ENCODE measurements at places on chromosomes 3 and 15. TPM values are rescaled to one million over a fixed set of nuclear protein-coding genes. Genes with fewer than 3 reads are reported as not detected.

- no peak overlapping the region for H3K27ac ChIP-seq
- H3K36me3 ChIP-seq = no peaks in the 10 kb centered on the region
- no peak for DNase-seq
- H3K4me3 ChIP-seq = no peak overlapping the region
Observed at GRCh38 chr15:38103564-38103963, 149.1 kb upstream of the SPRED1 start.

DNA sequence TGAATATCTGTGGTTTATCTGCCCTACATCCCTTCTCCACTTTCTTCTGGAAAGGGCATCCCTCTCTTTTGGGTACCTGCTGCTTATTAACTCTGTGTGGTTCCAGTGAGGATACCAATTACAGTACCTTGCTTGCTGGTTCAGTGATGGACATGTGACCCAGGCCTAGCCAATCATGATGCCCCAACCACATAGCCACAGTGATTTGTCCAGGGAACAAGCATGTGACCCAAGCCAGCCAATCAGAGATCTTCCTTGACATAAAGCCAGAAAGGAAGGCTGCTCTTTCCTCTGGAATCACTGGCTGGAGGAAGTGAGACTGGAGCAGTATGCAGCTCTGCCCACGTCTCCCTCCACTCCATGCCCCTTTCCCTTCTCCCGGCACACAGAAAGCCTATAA lies 10.9 kb upstream of the TMEM158 start:
- H3K36me3 ChIP-seq = peaks cover 2% of the 10 kb centered on the region
- no peak overlapping the region for H3K4me3 ChIP-seq
- DNase-seq = no peak
- peaks cover 21% of the 10 kb centered on the region for H3K27me3 ChIP-seq

DNA sequence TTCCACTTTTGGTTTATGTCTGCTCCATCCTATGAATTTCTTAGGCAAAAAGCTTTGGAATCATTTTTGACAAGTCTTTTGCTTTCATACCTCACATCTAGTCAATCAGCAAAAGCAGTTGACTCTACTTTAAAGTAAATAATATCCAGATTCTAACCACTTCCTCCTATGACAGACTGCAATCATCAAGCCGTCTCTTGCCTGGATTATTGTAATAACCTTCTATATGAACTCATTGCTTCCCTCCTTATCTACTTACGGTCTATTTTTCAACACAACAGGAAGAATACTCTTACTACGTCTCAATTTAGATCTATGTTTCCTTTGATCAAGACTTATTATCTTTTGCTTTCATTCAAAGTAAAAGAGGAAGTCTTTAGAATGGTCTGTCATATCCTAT lies 20.7 kb downstream of the CLDN1 start:
- H3K4me3 ChIP-seq = no peak overlapping the region
- H3K27me3 ChIP-seq = peaks cover 5% of the 10 kb centered on the region
- DNase-seq = no peak
- no peaks in the 10 kb centered on the region for H3K36me3 ChIP-seq

DNA sequence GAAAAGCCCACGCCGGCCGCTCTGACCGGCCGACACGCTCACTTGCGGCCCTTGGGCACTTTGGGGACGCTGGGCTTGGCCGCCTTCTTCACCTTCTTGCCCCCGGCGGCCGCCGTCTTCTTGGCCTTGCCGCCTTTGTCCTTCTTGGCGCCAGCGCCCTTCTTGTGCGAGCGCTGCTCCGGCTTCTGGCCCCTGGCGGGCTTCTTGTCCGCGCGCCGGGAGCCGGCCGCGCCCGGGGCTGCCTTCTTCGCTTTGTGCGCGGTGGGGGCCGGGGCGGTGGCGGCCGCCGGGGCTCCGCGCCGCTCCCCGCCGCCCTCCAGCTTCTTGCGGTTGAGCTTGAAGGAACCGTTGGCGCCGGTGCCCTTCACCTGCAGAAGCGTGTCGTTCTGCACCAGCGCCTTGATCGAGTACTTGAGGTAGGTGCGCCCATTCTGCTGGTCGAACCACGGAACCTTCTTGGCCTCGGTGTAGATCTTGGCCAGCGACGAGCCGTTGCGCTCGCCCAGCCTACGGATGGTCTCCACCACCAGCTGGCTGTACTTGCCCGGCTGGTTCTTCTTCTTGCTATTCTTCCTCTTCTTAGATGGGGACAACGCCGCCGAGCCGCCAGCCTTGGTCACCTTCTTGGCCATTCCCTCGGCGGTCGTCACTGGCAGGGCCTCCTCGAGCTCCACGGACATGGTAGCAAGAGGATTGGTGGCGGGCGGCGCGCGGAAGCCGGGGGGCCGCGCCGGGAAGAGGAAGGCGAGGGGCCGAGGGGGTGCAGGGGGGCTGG lies 36.7 kb downstream of the HMCES start:
- H3K27ac ChIP-seq = peak overlapping the region; percentile 80
- H3K36me3 ChIP-seq = no peaks in the 10 kb centered on the region
- no peaks in the 10 kb centered on the region for H3K27me3 ChIP-seq
- peak; percentile 66 for DNase-seq

DNA sequence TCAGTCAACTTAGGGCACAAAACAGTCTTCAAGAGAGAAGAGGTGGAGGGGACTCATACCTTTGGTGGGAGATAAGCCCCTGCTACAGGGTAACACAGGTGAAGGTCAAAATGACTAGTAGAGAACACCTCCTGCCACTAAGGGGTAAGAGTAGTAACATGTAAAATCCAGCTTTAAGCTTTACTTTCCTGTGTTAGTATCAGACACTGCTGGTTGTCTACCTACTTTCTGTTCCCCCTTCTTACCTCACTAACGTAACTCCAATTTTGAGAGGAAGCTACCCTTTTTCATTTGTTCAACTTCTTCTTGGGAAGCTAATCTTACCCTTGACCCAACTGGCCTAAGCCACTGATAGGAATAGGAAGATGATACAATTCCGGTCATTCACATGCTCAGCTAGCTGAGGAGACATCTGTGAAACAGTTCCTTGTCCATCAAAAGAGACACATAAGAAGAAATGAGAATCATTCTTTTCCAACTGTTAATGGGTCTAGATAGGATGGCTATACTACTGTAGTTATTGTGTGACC lies 826.8 kb upstream of the CFAP20DC start:
- H3K27me3 ChIP-seq = no peaks in the 10 kb centered on the region
- no peak overlapping the region for H3K27ac ChIP-seq
- no peak overlapping the region for H3K4me3 ChIP-seq
- no peaks in the 10 kb centered on the region for H3K36me3 ChIP-seq

DNA sequence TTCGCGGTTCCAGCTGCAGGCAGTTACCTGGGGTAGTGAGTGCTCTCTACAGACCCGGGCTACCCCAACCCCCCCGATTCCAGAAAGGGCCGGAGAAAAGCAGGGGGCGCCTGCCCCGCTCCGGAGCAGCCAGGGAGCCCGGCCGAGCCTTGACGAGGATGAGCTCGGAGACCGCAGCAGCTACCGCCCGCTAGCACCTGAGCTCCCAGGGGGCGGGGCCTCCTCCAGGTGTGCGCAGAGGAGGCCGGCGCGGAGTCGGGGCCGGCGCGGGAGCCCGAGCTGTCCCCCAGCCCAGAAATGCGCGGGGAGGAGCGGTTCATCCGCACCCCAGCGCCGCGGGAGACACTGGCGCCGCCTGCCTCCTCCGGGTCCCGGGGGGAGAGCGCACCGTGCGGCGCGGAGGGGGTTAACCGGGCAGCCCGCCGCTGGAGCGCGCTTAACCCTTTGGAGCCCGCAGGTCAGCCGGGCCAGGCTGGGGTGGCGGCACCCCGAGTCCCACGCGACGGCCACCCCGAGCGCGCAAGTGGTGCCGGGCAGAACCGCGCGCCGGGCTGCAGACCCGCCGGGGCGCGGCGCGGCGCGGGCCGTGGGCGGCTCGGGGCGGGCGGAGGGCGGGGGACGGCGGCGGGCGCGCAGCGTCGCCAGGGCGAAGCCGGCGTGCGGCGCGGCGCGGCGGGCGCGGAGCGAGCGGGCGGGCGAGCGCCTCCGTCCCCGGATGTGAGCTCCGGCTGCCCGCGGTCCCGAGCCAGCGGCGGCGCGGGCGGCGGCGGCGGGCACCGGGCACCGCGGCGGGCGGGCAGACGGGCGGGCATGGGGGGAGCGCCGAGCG lies at the start of gene CACNA1D:
TSS of gene CACNA1D (plus strand) at position 649 of the 829 bp plus-strand sequence. CDS start 556 bp downstream, outside the sequence.
- no peak within 1 kb of the TSS for H3K27ac ChIP-seq
- peaks cover 6% of the 10 kb centered on the region for H3K4me1 ChIP-seq
- peaks cover 72% of the 10 kb centered on the region for H3K27me3 ChIP-seq
- no peaks in the 10 kb centered on the region for H3K36me3 ChIP-seq
- H3K4me3 ChIP-seq = no peak within 1 kb of the TSS

GRCh38 chr15:32730677-32731654 lies 13.2 kb downstream of the GREM1 start:
- H3K4me3 ChIP-seq = no peak overlapping the region
- no peak overlapping the region for H3K27ac ChIP-seq
- no peak for DNase-seq

DNA sequence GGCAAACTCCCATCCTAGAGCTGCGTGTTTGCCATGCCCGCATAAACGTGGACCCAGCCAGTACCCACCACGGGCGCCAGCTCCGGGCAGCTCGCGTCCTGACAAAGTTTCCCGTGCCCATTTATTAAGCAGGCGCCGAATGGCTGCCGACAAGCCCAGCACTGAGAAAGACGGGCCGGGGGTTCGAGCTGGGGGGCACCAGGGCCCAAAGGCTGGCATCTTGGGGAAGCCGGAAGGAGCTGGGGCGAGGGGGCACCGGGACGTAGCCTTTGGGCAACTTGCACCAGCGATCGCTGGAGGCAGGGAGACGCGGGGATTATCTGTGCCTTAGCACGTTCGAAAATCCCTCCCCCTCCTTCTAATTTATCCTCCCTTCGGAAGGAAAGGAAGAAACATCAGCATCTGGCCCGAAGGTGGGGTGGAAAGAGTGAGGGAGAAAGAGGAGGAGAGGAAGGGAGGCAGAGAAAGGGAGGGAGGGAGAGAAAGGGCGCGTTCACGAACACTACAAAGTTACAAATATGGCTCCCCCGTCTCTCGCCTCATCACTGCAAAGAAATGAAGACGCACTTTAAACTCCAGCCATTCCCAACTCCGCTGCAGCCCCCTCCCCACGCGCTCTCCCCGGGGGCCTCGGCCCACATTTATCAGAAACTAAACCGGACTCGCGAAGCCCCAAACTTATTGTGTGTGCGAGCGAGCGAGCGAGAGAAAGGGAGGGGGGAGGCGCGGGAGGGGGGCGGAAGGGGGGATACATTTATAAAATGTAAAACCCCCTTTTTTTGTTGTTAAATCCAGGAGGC lies 1.0 kb downstream of the ANP32A start:
- H3K36me3 ChIP-seq = peaks cover 11% of the 10 kb centered on the region
- peak overlapping the region; percentile 90 for H3K4me3 ChIP-seq
- peak overlapping the region; percentile 94 for H3K27ac ChIP-seq
- peaks cover 42% of the 10 kb centered on the region for H3K4me1 ChIP-seq

DNA sequence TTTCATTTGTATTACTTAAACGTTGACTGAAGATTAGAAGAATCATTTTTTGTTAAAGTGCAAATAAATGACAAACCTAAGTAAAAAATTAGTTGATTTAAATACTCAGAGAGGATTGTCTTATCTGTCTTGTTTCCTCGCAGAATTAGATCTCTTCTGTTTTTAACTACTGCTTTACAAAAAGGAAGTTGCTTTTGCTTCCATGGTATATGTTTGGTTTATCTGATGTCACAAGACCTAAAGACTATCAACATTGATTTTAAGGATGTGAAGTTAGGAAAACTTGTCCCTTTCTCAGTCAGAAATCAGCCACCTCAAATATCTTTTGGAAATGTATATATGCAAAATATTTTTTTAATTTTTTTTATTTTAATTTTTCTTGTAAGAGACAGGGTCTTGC lies 28.7 kb downstream of the GPR171 start:
- H3K4me3 ChIP-seq = no peak overlapping the region
- H3K27ac ChIP-seq = no peak overlapping the region
- H3K4me1 ChIP-seq = peaks cover 42% of the 10 kb centered on the region
- H3K36me3 ChIP-seq = peaks cover 1% of the 10 kb centered on the region

DNA sequence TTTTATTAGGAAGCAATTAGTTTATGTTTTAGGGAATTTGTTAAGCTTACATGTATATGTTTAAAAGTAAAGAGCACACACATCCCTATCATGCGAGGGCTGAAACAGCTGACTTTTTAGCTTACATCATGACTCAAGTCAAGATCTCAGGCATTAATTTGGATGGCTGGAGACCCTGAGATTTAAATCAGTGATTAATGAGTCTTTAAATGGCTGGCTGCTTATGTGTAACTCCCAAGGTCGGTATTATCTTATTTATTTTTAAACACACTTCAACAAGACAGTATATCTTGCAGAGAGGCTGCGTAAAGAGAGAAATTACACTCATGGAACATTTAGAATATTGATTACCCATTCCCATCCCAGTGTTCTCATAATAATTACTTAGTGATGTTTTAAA lies 169.4 kb downstream of the KBTBD8 start:
- no peaks in the 10 kb centered on the region for H3K4me1 ChIP-seq
- H3K36me3 ChIP-seq = no peaks in the 10 kb centered on the region
- H3K27me3 ChIP-seq = peaks cover 3% of the 10 kb centered on the region
- DNase-seq = no peak
- H3K27ac ChIP-seq = no peak overlapping the region

GRCh38 chr15:79442911-79443310 lies 10.8 kb downstream of the MINAR1 start:
- no peaks in the 10 kb centered on the region for H3K4me1 ChIP-seq
- no peak overlapping the region for H3K27ac ChIP-seq
- H3K4me3 ChIP-seq = no peak overlapping the region
- no peak for DNase-seq
- H3K27me3 ChIP-seq = peaks cover 2% of the 10 kb centered on the region

DNA sequence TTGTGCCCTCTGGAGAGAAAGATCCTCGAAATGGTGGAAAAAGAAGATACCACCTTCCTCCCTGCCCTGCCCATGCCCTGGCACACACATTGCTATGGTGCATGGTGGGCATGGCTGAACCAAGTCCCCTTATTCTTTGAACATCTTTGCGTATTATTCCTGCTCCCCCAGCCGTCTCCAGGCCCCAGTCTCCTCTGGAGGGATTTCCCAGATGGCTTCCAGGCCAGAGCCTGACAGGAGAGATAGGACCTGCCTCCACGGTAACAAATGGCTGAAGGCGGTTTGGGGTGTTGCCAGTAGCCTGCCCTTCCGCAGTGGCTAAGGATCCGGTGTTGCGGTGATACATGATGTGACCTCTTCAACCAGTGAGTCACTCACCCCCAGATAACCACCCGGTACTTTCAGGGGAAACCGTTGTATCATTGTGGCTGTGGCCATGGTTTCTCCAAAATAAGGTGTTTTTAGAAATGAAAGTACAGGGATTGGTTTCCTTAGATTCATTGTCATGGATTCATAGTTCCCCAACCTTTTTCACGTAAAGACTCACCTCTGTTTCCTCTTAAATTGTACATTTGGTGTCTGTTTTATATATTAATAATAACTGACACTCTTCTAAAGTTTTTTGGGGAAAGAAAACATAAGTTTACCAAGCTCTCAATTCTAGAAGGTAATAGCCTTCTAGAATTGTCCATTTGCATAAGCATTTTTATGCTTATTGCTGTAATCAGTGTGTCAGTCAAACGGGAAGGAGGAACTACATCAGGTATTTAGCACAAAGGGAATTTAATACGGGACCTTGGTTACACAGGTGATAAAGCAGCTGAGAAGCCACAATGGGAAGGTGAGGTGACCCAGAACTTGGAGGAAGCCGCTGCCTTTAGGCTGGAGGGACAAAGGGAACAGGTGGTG lies 25.9 kb downstream of the SMAD3 start:
- peak overlapping the region; percentile 86 for H3K27ac ChIP-seq
- peaks cover 100% of the 10 kb centered on the region for H3K4me1 ChIP-seq
- H3K36me3 ChIP-seq = peaks cover 52% of the 10 kb centered on the region
- peak; percentile 94 for DNase-seq
- no peaks in the 10 kb centered on the region for H3K27me3 ChIP-seq

- no peaks in the 10 kb centered on the region for H3K36me3 ChIP-seq
- no peak overlapping the region for H3K27ac ChIP-seq
- DNase-seq = no peak
- no peaks in the 10 kb centered on the region for H3K4me1 ChIP-seq
- H3K4me3 ChIP-seq = no peak overlapping the region
Observed at GRCh38 chr15:100663915-100664281, 61.5 kb downstream of the ASB7 start.

The ADGRG7 gene
- total RNA-seq = not detected

The TGM5 gene
- 0.91 TPM for total RNA-seq

The EBLN2 gene
- 6.2 TPM for total RNA-seq

The CCDC9B gene
- 0.45 TPM for total RNA-seq

The TICRR gene
- 35.5 TPM for total RNA-seq

Data from activated CD8-positive, alpha-beta memory T cell treated with anti-CD3 and anti-CD28 coated beads, Interleukin-2, amount 10 ng/mL, durations not matched to agents 7 days and 5 days (primary cell).